ENCODE measurements at places on chromosomes 6 and 20. TPM values are rescaled to one million over a fixed set of nuclear protein-coding genes. Genes with fewer than 3 reads are reported as not detected.

The HAO1 gene
- not detected for total RNA-seq

The CHMP4B gene
- total RNA-seq = 32.0 TPM

The FAM162B gene
- 3.9 TPM for total RNA-seq

The KIAA1755 gene
- total RNA-seq = 0.64 TPM

The LRRC1 gene
- total RNA-seq = 17.7 TPM

The ZNF334 gene
- 1.9 TPM for total RNA-seq

The RSPH4A gene
- total RNA-seq = 0.32 TPM

The KCNB1 gene
- total RNA-seq = not detected

The PRICKLE4 gene
- total RNA-seq = 0.86 TPM

The FAM217A gene
- total RNA-seq = not detected

The SYNDIG1 gene
- under 0.01 TPM for total RNA-seq

The SOX18 gene
- under 0.01 TPM for total RNA-seq

The HLA-DQA2 gene
- not detected for total RNA-seq

The TRDN gene
- total RNA-seq = not detected

The C20orf202 gene
- total RNA-seq = not detected

The ANGPT4 gene
- not detected for total RNA-seq

The TFB1M gene
- 29.8 TPM for total RNA-seq

The SUMO4 gene
- total RNA-seq = 2.6 TPM

The HELZ2 gene
- total RNA-seq = 29.0 TPM

The SOX4 gene
- 33.2 TPM for total RNA-seq

The EDN3 gene
- not detected for total RNA-seq

The MMP24 gene
- total RNA-seq = 0.43 TPM

The C6orf118 gene
- not detected for total RNA-seq

The RIPOR2 gene
- 5.2 TPM for total RNA-seq

The PRRT1 gene
- total RNA-seq = under 0.01 TPM

The TRIM40 gene
- total RNA-seq = not detected

The PRR18 gene
- not detected for total RNA-seq

The WRNIP1 gene
- 35.1 TPM for total RNA-seq

The VWA7 gene
- total RNA-seq = under 0.01 TPM

The VNN1 gene
- total RNA-seq = under 0.01 TPM

The GRIK2 gene
- 20.6 TPM for total RNA-seq

The NEU1 gene
- total RNA-seq = 77.6 TPM

The HSPA1L gene
- total RNA-seq = 0.97 TPM

The HLA-G gene
- not detected for total RNA-seq

The HNF4A gene
- not detected for total RNA-seq

The UNC5CL gene
- total RNA-seq = under 0.01 TPM

The FOXA2 gene
- not detected for total RNA-seq

The VPS16 gene
- 51.0 TPM for total RNA-seq

The C6orf141 gene
- total RNA-seq = 0.43 TPM

The PPIL6 gene
- total RNA-seq = 0.97 TPM

The AKAP12 gene
- total RNA-seq = 123 TPM

The ETV7 gene
- 0.32 TPM for total RNA-seq

The C6orf163 gene
- 2.9 TPM for total RNA-seq

The RAET1L gene
- not detected for total RNA-seq

Measured in fibroblast of villous mesenchyme (primary cell).